ENCODE measurements at places on chromosomes 6 and 20.
A peak's percentile ranks its signal among the peaks of the same experiment; 100 is the strongest.

- DNase-seq: no peak
Measured at GRCh38 chr6:7479801-7480266, 61.6 kb upstream of the DSP start.

- no peak for DNase-seq
Measured at GRCh38 chr6:6003621-6004366, 2.9 kb downstream of the NRN1 start.

DNA sequence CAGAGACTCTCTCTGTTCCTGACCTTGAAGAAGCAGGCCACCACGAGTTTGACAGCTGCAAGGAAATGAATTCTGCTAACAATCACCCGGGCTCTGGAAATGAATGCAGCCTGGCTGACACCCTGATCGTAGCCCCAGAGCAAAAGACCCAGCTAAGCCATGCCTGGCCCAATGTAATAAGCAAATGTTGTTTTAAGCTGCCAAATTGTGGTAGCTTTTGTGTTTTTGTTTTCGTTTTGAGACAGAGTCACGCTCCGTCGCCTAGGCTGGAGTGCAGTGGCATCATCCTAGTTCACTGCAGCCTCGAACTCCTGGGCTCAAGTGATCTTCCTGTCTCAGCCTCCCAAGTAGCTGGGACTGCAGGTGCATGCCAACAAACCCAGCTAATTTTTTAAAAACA lies 3.3 kb upstream of the OXT start:
- DNase-seq: no peak

GRCh38 chr20:37935435-37935834 lies 32.5 kb downstream of the VSTM2L start:
- no peak for DNase-seq

GRCh38 chr6:165662041-165662748 lies 846 bp downstream of the PDE10A start:
- no peak for DNase-seq

DNA sequence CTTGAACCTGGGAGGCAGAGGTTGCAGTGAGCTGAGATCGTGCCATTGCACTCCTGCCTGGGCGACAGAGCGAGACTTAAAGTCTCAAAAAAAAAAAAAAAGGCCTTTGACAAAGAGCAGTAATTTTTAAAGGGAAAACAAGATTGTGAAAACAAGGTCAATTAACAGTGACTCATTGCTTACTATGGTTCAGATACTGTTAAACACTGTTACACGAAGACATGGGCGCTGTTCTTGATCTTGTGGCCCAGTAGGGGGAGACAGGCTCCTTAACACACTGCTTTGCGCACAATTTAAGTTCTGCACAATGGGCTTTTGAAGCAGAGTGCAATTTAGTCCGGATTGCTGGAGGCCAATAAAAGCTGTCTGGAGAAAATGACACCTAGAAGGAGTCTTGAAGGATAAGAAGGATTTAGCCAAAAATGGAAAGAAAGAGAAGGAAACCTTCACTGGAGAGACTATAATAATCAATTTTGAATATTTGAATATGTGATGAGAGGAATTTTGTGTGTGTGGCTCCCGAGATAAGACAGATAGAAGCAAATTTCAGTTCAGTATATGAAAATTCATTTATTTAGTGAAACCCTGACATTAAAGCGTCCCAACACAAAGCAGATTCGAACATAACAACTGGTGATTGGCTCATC lies 6.0 kb upstream of the LATS1 start:
- no peak for DNase-seq

DNA sequence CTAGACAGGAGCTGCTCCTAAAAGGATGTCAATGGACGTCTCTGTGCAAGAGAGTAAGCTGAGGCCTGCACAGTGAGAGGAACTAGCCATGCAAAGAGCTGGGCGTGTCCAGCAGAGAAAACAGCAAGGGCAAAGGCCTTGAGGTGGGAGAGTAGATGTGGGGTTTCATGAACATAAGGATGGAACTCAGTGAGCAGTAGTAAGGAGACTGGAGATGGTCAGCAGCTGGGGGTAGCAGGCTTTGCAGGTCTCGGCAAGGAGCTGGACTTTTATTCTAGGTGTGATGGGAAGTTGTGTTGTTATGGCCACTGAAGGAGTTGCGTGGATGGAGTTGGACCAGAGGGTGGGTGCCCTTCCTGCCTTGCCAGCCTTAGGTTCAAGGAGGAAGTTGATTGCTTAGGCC lies 90.7 kb upstream of the SIRPA start:
- DNase-seq: no peak

- DNase-seq: no peak
Measured at GRCh38 chr20:19658137-19658536, 99.9 kb upstream of the RIN2 start.

DNA sequence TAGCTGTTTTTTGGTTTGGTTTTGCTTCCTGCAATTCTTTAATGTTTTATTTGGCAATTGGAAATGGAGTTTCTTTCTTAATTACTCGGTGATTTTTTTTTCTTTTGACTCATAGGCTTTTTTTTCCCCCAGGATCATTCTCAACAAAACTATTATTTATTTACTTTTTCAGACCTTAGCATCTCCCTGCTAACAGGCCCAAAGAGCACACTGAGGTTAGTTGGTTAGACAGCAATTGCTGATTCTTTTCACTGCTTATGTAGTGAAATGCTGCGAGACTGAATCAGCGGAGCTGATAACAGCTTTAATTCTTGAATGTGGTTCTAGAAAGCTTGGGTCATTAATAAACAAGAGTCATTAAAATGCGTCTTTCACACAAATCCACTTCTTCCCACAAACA lies 79.1 kb upstream of the ZFP64 start:
- no peak for DNase-seq

DNA sequence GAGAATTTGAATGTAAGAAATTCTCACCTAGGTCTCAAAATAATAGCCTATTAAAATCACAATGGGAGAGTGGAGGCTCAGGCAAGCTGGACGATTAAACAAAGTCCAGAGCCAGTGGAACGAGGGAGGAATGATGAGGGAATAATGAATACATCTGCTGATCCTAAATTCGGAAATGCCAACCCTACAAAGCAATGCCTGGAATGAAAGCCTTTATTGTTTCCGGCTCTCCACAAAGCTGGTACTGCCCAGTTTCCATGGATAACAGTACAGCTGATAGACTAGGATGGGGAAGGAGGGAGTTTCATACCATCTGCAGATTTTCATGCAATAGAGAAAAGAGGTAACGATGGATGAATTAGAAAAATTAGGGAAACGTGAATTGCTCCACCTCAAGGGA lies 356.1 kb downstream of the CBLN4 start:
- no peak for DNase-seq

DNA sequence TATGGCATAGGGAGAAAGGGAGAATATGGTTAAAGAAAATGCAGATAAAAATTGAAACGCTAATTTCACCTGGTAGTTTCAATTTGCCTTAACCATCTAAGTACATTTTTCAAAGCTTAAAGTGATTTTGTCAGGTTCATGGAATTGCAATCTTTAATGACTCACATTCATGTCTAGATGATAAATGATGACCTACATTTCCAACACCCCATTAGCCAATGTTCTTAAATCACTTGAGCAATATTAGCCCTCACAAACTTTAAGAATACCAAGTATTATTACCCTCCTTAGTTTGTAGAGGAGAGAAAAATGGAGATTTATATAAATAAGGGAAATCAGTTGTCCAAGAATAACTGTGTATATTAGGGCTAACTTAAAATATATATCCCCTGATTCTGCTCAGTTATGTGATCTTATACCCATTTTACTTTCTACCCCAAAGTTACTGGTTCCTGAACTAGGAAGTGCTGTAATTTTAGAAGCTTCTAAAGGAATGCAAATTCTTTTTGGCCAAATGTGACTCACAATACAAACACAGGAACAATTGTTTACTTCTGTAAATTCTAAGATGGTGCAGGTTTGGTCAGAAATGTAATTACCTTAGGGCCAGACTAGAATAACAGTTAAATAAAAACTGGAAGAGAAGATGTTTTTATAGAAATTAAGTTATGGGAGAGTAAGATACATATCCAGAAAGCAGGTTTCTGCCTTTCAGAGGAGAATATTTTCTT lies 34.5 kb downstream of the TPBG start:
- no peak for DNase-seq

DNA sequence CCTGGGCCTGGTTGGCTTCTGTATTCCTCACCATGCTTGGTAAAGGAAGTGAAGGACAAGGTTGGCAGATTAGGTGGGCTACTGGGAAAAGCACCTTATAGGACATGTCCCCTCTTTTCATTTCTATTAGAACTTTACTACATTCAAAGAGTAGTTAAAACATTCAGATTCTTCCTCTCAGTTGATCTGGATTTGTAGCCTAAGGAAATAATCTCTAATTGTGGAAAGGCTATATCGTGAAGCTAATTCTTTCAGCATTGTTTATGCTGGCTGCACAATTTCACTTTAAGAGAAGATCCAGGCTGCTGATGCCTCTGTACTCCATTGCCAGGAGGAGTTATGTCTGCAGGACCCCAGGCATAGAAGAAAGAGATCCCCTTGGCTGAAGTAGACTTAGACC lies 58.8 kb downstream of the ARHGAP40 start:
- no peak for DNase-seq

- DNase-seq: no peak
Measured at GRCh38 chr20:56516631-56517030, 7.9 kb upstream of the FAM209A start.

DNA sequence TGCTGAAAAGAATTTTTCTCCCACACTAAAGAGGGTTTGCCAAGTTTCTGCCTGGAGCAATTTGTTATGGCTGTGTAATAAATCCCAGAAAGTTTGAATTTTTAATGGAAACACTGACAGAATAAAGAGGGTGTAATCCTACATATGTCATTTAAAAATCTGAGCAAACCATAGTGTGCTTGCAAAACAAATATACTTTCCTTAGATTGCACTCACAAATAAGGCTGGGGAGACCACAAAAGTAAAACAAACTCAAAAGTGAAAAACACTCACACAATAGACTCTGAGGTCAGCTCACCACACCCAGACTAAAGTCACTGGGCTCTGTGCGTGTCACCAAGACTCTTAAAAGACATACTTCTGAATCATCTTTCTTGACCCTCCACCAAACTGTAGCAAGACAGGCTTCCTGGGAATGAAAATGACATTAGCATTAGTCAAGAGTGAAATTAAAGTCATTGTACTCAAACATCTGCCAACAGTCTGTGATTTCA lies 4.8 kb upstream of the ATXN1 start:
- no peak for DNase-seq

GRCh38 chr6:25485821-25486534 lies 166.0 kb upstream of the SCGN start:
- no peak for DNase-seq

GRCh38 chr6:10418862-10419748 lies 4.2 kb upstream of the TFAP2A start:
- no peak for DNase-seq

- DNase-seq: no peak
Measured at GRCh38 chr20:11287126-11287525, 613.3 kb upstream of the JAG1 start.

DNA sequence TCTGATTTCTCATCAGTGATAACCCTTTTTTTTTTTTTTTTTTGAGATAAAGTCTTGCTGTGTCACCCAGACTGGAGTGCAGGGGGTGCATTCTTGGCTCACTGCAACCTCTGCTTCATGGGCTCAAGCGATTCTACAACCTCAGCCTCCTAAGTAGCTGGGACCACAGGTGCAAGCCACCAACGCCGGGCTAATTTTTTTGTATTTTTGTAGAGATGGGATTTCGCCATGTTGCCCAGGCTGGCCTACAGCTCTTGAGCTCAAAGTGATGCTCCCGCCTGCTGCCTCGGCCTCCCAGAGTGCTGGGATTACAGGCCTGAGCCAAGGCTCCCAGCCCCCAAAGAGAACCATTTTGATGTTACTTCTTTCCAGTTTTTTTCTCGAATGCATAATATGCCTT lies 2.2 kb downstream of the FABP7 start:
- DNase-seq: no peak

DNA sequence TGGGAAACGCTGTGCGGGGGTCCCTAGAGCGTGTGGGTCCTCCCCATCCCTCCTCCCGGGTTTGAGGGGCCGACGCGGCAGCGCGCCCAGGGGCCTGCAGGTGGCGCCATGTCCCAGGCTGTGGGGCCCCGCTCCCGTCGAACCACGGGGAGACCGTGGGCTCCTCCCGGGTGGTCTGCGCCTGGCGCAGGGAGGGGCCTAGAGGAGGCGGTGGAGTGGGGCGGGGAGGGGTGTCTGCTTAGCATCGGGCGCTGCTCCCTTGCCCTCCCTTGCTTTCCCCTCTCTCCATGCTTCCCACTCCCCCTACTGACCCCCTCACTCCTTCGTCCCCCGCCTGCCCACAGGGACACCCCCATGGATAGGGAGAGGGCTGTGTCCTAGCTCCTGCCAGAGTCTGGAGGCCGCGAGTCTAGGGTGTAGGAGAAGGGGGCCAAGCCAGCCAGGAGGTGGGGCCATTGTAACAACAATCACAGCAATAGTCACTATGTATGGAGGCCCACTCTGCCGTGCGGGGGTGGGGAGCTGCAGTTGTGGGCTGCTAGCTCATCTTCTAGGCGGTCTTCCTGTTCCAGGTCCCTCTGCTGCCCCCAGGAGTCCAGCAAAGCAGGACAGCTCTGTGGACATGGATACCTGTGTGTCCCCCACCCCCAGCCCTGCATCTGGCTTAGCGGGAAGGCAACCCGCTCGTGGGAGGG lies 51.7 kb downstream of the CHMP4B start:
- DNase-seq: peak; percentile 8

DNA sequence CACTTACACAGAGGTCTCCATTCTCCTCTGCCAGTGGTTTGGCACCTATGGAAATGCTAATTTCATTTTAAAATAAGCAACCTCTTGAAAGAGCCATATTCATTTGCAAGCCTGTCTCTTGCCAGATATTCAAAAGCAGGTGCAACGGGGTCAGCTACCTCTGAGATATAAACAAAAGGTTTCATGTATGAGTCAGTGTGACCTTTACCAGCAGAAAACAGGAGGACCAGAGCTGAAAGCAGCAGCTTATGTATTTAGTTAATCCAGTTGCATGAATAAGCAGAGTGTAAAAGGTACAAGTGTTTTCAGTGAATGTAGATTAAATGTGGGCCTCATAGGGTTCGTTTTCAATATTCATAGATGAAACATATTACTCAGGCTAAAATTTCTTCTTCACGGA lies 56.0 kb downstream of the TENT5A start:
- DNase-seq: no peak

GRCh38 chr6:113610377-113610988 lies 246.7 kb upstream of the MARCKS start:
- no peak for DNase-seq

- no peak for DNase-seq
Measured at GRCh38 chr6:73109659-73110058, 115.6 kb downstream of the KHDC1L start.

DNA sequence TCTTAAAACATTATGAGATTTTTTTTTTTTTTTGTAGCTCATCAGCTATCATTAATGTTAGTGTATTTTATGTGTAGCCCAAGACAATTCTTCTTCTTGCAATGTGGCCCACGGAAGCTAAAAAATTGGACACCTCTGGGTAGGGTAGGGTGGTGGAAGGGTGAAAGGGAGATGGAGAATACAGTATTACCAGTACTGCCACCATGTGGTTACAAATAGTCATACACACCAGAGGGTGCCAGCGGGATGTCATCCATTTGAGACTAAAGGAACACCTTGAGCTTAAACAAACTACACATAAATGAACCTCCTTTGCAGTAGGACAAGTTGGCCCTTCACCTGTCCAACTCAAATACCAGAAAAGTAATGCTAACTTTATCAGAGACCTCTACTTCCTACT lies 601.9 kb downstream of the HTR1B start:
- no peak for DNase-seq

Measured in stimulated activated CD8-positive, alpha-beta memory T cell treated with anti-CD3 and anti-CD28 coated beads, Interleukin-4, amount 100 ng/mL, for 4 hours (primary cell).